ENCODE measurements at places on chromosomes 6 and 20.

DNA sequence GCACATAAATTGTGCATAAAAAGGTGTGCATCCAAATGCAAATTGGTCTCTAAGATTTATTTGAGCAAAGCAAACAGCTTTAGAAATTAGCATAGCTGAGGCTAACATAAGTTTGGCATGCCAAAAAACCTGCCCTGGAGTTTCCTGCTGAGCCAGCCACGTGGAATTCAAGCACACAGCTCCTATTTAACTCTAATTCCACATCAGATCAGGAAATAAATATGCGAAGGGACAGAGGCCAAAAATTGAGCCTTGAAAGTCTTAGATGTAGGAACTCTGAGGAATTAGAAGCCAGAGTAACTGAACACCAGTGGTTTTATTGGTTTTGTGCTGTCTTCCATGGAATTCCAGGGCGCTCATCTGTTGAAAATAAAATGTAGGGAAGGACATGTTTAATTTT is 19.6 kb downstream of the SOBP start:
- DNase-seq, result no peak

GRCh38 chr6:41777551-41778285 is 2.0 kb downstream of the FRS3 start:
- DNase-seq, result no peak

- peak; percentile 32 for DNase-seq
These were observed 164.2 kb upstream of the TCF21 start for GRCh38 chr6:133724726-133725125.

DNA sequence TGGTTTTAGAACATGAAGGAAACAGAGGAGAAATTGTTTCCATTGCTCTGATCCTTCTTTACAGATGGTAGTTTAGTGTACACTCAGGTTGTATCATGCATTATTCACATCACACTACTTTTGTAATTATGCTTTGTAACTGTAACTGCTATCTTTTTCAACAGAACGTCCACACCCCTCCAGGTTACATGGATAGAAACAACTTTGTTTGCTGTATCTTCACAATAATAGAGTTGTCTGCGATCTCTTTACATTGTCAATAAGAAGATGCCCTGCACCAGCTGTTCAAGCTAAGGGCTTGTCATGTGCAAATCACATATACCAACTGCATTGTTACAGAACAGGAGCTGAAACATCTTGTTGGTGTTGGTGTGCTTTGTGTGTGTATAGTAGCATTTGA is 67.9 kb upstream of the MAP7 start:
- no peak for DNase-seq

Data from AG20443 (cell line).